ENCODE measurements at places on chromosomes 4 and X.
A peak's percentile ranks its signal among the peaks of the same experiment; 100 is the strongest.

DNA sequence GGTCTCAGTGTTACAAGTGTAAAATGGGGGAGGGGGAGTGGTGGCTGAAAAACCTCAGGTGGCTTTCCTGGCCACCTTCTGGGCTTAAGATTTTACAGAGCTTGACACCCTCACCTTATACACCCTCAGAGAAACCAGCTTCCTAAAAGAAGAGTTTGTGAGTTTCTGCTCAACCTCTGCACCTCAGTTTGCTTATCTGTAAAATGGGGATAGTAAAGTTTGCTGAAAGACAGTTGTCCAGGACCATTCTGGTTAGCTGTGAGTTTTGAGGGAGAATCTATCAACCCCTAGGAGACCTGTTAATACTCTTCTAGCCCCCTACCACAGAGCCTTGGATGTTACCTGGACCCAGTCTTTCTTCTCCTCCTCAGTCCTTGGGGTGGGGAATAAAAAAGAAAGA, 9.7 kb downstream of the TSR2 start:
- DNase-seq: no peak

DNA sequence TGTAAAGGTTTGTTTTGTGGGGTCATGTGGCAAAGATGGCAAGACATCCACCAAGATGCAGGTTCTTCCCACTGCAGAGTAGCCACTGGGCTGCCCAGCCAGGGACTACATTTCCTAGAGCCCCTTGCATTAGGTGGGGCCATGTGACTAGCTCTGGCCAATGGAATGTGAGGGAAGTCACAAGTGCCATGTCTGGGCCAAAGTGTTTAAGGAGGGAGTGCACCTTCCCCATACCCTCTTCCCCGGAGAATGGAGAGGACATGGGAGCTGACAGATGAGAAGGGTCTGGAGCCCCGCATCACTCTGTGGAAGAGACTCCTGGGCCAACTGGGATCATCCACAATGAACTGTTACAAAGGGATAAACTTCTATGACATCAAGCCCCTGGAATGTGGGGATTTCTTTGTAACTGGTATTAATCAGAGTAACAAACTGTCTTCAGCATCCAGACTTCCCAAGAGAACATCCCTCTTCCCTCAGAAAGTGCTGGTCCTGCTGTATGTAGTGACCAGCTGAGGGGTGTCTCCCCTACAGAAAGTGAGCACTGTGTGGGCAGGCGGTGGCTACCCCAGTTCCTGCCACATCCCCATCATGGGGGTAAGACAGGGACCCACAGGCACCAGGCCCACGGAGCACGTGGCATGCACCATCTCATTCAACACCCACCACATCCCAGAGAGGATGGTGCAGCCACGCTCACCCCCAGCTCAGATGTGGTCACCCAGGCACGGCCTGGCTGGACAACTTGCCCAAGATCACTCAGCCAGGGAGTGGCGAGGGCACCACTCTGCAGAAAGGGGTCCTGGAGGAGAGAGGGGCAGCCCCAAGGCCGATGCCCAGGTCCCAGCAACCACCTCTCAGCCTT, 10.9 kb downstream of the PPP2R2C start:
- no peak for DNase-seq

DNA sequence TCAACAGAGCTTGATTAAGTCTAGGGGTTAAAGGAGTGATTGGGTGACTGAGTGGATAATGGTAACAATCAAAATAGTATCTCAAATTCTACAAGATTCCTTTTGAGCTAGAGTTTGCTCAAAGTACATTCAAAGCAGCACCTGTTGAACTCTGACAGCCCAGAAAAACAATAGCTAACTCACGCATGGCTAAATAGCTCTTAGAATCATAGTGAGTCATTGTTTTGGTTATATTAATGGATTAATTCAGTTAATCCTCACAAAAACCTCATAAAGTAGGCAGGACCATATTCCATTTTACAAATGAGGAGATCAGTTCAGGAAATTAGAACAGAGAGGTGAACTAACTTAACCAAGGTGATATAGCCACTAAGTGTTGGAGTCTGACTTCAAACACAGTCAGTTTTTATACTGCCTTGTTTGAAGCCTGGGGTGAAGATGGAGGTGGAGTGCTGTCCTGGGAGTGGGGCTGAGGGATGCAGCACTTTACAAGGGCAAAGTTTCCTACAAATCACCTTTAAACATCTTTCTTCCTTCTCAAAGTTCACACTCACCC, 35.9 kb upstream of the PPM1K start:
- DNase-seq: no peak

DNA sequence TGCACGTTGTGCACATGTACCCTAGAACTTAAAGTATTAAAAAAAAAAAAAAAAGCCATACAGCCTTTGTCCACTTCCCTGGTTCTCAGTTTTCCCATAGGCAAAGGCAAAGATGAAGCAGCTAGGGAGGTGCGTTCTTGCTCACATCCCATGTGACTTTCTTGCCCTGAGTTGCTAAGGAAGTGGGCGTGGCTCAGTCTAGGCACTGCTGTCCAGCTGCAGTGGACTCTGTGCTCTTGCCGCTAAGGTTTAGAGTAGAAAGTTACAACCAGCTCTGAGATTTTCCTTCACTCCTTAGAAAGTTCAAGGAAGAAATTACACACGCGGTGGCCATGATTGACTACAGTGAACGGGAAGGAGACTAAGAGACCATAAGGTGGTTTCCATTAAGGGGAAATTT, 144.7 kb downstream of the NAA11 start:
- DNase-seq: no peak

DNA sequence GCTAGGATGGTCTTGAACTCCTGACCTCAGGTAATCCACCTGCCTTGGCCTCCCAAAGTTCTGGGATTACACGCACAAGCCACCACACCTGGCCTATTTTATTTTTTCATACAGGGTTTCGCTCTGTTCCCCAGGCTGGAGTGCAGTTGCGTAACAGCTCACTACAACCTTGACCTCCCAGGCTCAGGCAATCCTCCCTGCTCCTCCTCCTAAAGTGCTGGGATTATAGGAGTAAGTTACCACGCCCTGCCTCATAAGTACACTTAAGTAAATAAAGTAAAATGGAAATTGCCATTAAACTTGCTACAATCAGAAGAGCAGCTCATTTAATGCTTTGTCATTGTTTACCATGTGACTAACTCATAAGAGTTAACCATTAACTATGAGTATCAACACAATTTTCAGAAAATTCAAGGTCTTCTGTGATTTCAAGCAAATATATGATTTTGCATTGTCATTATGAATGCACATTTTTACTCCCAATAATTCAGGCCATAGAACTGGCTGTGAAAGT, 12.3 kb downstream of the UGDH start:
- DNase-seq: no peak

DNA sequence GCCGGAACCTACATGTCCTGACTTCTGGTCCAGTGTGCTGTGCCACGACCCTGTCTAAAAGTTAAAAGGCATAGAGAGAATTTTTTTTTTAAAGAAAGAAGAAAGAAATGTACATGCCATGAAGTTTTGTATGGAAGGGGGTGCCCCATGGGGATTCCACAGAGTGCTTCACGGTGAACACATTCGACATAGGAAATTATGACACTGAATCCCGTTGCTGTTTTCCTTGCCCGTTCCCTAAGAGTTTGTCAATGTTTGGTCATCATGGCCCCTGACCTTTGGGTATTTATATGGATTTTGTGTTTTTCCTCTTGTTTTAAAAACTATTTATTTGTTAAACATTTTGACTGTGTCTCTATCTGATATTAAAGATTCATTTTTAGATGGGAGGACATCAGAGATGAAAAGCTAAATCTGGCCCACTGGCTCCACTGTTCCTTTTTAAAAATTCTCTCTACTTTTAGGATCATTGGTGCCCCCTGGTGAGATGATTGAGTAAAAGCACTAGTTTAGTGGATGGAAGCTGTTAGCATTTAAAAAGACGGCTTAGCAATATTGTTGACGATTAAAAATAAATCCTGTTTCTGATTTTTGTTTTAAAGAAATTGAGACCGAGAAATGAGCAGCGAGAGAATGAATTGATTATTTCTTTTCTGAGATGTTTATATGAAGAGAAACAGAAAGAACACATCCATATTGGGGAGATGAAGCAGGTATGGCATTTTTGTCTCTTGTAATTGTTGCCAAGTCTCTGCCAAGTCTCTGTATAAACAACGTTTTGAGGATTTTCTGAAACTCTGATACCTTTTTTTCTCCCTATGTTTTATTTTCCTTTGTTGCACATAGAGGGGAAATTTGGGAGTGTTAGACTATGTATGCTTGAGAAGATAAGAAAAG, 75.0 kb downstream of the PTTG2 start:
- peak; percentile 49 for DNase-seq

DNA sequence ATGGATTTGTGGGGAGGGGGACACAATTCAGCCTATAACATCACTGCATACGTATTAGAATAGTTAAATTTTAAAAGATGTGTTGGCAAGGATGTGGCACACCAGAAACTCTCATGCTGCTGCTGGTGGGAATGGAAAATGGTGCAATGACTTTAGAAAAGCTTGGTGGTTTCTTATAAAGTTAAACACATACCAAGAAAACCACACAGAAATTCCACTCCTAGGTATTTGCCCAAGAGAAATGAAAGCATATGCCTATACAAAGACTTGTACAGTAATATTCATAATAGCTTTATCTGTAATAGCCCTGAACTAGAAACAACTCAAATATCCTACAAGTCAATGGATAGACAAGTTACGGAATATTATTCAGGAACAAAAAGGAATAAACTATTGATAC, 71.3 kb upstream of the PDHA1 start:
- DNase-seq: no peak

GRCh38 chrX:13666836-13667235, 13.9 kb downstream of the TCEANC start:
- DNase-seq: peak; percentile 49

DNA sequence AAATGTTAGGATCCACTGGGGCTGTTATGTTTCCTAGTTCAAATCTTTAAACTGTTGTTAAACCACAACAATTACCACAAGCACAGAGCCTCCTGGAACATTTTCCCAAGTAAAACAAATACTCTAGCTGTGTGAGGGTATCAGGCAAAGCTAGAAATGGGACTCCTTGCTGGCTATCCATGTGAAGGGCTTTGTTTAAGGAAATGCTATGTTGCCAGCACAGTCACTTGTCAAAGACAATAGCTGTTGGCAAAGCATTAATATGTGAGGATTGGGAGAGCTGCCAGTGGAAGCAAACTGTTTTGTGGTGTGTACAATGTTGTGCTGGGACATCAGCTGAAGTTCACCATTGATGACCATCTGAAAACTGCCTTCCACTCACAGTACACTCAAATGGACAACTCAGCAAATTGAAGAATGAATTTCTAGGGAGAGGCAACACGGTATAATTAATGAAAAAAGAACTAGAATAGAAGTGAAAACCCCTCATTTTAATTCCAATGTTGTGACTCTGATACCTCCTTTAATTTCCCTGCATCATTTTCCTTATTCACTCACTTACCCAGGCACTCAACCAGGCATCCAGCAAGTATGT, 100.8 kb downstream of the ANXA3 start:
- DNase-seq: peak; percentile 86

DNA sequence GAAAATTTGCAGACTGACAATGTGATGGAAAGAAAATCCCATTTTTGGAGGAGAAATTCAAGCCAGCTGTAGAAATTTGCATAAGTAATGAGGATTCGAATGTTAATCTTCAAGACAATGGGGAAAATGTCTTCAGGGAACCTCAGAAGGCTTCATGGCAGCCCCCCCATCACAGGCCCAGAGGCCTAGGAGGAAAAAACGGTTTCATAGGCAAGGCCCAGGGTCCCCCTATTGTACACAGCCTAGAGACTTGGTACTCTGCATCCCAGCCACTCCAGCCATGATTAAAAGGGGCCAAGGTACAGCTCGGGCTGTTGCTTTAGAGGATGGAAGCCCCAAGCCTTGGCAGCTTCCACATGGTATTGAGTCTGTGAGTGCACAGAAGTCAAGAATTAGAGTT, 303.6 kb upstream of the PCDH7 start:
- no peak for DNase-seq

- DNase-seq: no peak
Measured at GRCh38 chr4:52212702-52213101, 161.6 kb downstream of the SPATA18 start.

- DNase-seq: no peak
Measured at GRCh38 chr4:124948976-124949597, 236.6 kb upstream of the ANKRD50 start.

DNA sequence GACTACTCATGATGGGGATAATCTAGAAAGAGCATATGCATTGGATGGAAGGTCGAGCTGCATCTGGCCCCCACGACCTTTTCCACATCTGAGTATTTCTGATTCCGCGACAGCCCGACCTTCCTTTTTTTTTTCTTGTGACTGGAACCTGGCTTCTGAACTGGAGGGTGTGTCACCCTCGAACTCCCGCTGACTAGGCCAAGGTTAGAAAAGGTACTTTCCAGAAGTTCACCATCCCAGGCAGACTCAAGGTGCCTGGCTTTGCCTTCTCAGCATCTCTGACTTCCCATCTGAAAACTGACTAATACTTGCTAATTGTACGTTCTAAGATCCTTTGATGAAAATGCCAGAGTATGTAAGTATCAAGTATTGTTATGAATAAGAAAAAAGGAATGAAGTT, 49.3 kb upstream of the CD40LG start:
- no peak for DNase-seq

- no peak for DNase-seq
Measured at GRCh38 chrX:138651494-138651893, 60.0 kb downstream of the FGF13 start.

DNA sequence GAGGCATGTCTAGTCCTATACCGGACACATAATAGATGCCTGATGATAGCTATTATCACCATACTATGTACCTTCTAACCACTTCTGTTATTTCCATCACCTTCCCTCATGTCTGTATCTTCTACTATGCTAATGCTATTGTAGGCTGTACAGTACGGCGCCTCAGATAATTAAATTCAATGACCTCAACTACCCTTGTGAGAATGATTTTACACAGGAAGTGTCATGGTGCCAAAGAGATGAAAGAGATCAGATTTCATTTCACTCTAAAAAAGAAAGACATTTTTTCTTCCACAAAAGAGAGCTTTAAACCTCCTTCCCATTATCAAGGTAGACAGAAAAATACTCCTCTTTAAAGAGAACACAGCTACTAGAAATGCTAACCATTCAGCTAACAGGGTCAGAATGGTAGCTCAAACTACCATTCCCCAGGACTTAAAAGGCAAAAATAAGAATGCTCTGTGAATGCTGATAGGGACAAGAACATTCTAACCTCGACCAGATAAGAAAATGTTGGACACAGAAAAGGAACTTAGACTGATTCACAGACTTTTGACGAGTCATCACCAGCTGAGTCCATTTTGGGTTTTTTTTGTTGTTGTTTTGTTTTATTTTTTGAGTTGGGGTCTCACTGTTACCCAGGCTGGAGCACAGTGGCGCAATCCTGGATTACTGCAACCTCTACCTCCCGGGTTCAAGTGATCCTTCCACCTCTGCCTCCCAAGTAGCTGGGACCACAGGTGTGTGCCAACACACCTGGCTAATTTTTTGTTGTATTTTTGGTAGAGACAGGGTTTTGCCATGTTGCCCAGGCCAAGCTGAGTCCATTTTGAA, 99.2 kb upstream of the RAPGEF2 start:
- DNase-seq: no peak

DNA sequence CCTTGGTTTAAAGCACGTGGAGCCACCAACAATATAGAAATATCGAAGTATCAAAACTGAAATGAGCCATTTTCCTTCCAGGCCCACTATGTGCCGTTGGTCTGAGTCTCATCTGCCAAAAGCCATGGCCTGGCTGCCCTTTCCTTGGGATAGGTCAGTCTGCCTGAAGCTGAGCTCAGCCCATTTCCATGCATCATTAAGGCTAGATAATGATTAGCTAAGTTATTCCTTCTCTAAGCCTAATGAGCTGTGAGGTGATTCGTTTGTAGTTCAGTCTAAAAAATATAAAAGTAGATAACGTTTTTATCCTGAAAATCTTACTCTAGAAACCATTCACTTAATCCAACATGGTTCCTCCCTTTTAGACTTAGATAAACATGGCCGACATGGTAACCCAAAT, 936.2 kb upstream of the LCORL start:
- DNase-seq: no peak
